ENCODE measurements at places on chromosomes 3 and 15.

GRCh38 chr15:75791337-75791713, 51.9 kb upstream of the UBE2Q2 start:
- no peak for DNase-seq

DNA sequence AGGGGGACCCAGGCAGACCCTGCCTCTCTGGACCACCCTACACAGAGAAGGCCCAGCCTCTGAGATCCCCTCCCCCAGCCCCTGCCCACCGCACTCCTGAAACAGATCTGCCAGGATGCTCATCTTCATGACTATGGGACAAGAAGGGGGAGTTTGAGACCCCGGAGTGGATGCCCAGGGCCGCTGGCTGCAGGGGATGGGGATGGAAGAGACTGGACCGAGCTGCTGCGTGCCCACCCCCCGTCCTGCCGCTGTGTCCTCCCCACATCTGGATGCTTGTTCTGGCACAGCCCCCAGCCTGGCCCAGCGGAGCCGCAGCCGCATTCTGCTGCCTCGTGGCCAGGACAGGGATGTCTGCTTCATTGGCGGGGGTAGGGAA, 30.3 kb upstream of the SEMA3F start:
- no peak for DNase-seq

DNA sequence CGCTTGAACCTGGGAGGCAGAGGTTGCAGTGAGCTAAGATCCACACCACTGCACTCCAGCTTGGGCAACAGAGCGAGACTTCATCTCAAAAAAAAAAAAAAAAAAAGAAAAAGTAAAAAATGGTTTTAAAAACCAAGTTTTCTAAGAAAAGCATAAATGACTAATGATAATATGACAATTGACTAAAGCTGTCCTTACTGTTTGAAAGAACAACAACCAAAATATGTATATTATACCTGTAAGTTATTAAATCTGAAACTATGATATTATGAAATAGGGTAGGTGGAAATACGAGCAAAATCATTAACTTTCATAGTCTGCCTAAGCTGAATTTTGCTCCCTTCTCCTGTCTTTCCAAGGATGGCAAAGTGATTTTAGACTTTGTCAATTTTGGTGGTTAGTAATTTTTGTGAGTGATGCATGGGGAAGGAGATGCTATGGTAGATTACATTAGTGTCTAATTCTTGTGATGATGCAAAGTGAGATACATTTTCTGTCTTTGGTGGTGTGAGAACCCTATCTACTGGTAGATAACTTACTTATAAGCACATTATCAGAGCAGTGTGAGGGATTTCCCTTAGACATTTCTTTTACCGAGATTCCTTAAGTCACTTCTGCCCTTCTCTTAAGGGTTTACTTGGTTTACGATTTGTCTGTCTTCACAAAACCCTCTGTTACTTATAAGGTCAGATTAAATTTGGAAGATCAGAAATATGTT, 10.6 kb upstream of the CHD2 start:
- DNase-seq, result no peak

GRCh38 chr3:61300006-61300380, 48.7 kb upstream of the FHIT start:
- no peak for DNase-seq

DNA sequence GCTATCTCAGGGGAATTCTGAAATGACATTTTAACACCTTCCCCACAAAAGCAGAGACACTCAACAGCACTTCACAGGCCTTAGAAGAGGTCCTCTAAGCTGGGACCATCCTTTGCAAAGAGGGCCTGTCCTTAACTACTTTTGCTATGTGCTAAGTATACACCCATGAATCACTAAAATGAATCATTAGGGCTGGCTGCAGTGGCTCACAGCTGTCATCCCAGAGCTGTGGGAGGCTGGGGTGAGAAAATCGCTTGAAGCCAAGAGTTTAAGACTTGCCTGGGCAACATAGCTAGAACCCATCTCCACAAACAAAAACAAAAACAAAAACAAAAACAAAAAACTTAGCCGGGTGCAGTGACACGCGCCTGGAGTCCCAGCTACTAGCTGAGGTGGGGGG, 53.9 kb upstream of the MELTF start:
- no peak for DNase-seq

DNA sequence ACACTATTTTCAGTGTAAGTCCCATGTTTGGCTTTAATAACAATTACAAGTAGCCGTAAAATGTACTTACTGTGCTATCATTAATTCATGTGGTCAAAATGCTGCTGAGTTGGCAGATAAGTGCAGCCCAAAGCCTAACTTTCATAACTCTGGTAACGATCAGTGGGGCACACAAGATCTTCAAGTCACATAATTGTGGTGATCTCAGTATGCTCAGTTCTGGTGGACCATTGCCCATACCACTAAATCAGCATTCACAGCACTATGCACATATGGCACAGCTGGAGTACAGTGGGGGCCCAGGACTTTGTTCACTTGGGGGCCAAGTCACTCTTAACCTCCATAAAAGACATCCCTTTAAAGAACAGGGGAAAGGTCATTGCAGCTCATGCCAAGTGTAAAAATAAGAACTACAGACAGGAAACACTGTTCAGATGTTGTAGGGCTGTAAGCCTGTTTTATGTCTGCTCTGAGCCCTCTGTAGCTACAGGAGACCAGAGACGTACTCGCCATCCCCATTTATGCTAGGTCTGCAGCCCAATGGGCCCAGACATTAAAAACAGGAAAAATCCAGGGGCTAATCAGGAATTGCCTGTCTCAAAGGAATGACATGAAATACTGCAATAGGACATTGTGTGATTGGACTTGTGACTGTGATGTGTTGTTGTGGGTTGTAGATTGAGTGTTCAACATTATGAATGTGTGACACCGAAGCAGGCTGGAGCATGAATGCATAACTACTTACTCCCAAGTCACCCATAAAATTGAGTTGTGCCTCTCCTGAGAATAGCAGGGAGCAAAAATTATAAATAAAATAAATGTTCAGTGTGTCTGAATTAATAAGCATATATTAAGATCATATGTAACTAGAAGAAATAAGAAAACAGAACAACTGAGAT, 282.5 kb upstream of the EPHA3 start:
- no peak for DNase-seq

DNA sequence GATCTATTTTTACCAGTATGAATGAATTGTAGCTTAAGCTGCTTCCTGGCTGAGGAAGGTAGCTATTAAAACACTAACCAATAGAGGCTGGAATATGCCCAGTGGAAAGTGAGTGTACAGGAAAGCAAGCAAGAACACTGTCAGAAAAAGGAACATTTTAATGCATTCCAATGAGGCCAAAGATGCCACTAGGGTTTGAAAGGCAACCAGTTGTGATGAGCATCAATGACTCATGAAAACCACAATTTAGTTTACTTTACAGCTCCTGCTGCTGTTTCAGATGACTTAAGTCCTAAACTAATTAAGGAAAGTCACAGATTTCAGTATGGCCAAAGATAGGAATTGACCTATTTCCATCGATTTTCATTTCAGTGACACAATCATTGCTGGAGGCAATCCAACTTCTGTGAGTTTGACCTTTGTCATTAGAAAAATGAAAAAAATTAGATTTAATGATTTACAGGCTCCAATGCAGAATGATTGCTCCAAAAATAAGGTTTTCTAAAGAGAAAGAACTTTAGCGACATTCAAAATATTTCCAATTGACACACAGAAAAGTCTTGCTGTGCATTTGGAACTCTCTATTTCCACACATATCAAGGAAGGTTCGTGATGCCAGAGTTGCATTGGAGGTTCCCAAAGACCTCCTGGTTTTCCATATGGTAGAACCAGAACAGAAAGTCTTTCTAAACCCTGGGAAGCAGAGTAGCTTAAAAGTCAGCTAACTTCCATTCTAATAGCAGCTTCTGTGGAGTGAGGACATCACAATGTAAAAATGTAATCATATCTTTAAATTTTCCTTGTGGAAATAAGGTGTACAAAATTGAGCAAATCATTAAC, 103.0 kb downstream of the SUCNR1 start:
- no peak for DNase-seq

DNA sequence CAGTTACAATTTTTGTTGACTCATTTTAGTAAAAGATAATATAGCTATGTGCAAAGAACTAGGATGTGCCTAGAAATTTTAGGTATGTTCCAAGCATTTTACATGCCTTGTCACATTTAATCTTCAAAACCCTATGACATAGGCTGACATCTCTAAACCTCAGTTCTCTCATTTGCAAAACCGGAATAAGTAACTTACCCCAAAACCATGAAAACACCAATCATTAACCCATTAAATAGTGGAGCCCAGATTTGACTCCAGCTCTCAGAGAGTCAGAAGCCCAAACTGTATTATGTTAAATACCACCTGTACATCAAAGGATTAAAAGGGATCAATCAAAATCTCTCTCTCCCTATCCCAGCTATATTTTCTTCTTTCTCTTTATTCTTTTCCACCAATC, 36.6 kb downstream of the GSK3B start:
- DNase-seq, result no peak

GRCh38 chr3:13884851-13885703, 5.2 kb upstream of the WNT7A start:
- DNase-seq, result no peak

GRCh38 chr3:117234331-117234730, 524.8 kb downstream of the TUSC7 start:
- DNase-seq, result no peak

- no peak for DNase-seq
Measured at GRCh38 chr15:93496888-93497287, 407.9 kb upstream of the RGMA start.

DNA sequence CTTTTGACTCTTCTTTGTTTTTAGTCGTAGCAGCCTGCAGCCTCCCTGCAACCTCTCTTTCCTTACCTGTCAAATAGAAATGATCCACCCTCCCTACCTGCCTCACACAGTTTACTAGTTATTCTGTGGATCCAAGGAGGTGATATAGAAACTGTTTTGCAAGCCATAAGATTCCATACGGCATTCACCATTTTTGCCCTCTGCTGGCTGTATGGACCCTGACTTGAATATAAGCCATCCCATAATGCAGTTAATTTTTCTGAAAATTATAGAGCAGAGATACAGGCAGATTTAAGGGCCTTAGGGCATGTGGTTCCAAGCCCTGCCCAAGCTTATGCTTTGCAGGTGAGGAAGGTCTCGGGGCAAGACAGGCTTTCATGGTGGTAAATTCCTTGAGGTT, 63.8 kb downstream of the CPN2 start:
- DNase-seq, result no peak

DNA sequence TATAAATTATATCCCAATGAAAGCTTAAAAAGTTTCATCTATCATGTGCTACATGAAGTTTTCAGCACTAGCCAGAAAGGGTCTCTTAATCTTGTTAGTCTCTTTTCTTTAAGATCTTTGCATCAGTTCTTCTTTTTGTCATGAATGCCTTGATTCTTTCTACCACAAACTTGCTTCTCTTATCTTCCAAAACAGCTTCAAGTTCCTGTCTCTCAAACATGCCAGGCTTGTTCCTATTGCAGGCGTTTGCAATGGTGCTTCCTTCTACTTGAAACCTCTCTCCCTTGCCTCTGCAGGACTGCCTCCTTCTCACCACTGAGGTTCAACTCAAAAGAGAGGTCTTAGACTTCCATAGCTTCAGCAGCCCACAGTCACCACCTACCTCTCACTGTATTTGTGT, 104.3 kb upstream of the FRMD4B start:
- DNase-seq, result no peak

DNA sequence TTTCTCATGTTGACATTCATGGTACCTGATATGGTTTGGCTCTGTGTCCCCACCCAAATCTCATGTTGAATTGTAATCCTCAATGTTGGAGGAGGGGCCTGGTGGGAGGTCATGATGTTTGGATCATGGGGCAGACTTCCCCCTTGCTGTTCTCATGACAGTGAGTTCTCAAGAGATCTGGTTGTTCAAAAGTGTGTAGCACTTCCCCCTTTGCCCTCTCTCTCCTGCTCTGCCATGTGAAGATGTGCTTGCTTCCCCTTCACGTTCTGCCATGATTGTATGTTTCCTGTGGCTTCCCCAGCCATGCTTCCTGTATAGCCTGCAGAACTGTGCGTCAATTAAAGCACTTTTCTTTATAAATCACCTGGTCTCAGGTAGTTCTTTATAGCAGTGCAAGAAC, 3.3 kb upstream of the UBL7 start:
- DNase-seq, result no peak

DNA sequence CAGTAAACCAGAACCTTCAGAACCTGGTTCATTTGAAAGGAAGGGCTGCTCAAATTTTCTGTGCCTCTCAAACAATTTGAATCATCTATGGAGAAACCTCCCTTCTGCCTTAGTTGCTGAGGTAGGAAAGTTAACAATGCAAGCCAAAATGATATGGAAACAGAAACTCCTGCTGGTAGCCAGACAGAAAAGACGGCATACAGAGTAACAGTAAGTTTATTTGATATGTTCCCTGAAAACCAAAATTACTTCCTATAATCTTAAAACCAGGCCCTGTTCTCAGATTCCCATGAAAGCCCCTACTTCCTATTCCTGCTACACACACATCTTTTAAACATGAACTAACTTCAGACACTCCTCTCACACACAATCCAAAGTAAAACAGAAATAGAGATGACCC, 86.2 kb downstream of the TBC1D5 start:
- no peak for DNase-seq

- DNase-seq, result no peak
Measured at GRCh38 chr15:70249616-70250015, 151.9 kb upstream of the TLE3 start.

GRCh38 chr3:100614941-100615340, 5.5 kb downstream of the ADGRG7 start:
- no peak for DNase-seq

DNA sequence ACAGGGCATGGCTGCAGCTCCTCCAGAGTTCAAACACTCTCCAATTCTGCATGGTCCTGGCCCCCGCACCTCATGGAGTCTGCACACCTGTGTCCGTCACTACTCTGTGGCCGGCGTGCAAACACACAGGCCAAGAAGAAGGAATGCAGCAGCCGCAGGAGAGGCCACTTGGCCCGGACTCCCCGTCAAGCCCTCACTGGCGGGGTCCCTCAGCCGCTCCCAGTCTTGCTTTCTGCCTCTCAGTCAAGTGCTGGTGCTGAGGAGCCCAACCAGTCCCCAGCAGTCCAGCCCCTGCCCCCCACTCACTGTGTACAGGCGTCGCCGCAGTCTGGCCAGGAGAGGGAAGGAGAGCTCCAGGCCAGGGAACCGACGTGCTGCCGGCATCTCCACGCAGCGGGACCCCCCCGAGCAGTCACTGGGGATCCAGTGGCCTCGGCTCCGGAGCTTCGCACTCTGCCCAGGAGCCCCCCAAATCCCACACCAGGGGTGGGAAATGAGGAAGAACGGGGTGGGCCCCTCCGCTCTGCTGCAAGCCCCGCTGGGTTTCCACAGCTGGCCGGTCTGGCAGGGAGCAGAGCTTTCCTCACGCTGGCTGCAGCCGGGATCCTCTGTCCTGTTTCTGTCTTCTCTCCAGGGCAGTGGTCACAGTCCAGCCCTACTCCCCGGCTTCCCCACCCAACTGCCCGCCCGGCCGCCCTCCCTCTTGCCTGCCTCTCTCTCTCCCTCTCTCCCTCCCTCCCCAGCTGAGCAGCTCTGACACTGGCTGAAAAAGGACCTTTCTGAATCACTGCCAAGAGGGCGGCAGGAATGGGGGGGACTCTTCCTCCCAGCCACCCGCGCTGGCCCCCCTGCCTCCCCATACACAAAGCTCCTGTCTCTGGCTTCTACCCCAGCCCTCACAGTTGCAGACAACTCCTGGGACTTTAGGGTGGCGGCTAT, 16.0 kb downstream of the TNK2 start:
- DNase-seq, result no peak
